Naive thymus-derived CD4-positive, alpha-beta T cell (primary cell): ENCODE measurements at places on chromosomes 7 and 10. TPM values are rescaled to one million over a fixed set of nuclear protein-coding genes. Genes with fewer than 3 reads are reported as not detected.

Gene WEE2
- 0.11 TPM for total RNA-seq

Gene CD36
- total RNA-seq = 109 TPM

Gene TMEM72
- not detected for total RNA-seq

Gene NEUROG3
- total RNA-seq = 0.24 TPM

Gene CACNB2
- total RNA-seq = not detected

Gene WDFY4
- 4.2 TPM for total RNA-seq

Gene PRR15
- total RNA-seq = not detected in 2 replicates

Gene AKR1D1
- not detected for total RNA-seq

Gene TSPAN15
- total RNA-seq = 1.8 TPM

Gene FKBP6
- 0.24 TPM for total RNA-seq

Gene REPIN1
- total RNA-seq = 78.4 TPM

Gene EGFR
- not detected for total RNA-seq

Gene MSMB
- not detected in 2 replicates for total RNA-seq

Gene SVIL
- 20.3 TPM for total RNA-seq

Gene SPDYE16
- total RNA-seq = 0.78 TPM

Gene C10orf62
- not detected for total RNA-seq

Gene SNX10
- total RNA-seq = 34.3 and 37.0 TPM in 2 replicates

Gene PHTF2
- total RNA-seq = 20.4 TPM

Gene CADPS2
- not detected for total RNA-seq

Gene ST8SIA6
- total RNA-seq = 0.95 TPM

Gene PILRA
- total RNA-seq = 118 TPM

Gene SPDYE1
- total RNA-seq = 0.30 TPM

Gene PAPOLB
- total RNA-seq = not detected

Gene BEND7
- not detected for total RNA-seq

Gene CALHM3
- not detected in 2 replicates for total RNA-seq

Gene ADAMTS14
- not detected for total RNA-seq
